ENCODE measurements at places on chromosomes 2 and 18.
A peak's percentile ranks its signal among the peaks of the same experiment; 100 is the strongest.

DNA sequence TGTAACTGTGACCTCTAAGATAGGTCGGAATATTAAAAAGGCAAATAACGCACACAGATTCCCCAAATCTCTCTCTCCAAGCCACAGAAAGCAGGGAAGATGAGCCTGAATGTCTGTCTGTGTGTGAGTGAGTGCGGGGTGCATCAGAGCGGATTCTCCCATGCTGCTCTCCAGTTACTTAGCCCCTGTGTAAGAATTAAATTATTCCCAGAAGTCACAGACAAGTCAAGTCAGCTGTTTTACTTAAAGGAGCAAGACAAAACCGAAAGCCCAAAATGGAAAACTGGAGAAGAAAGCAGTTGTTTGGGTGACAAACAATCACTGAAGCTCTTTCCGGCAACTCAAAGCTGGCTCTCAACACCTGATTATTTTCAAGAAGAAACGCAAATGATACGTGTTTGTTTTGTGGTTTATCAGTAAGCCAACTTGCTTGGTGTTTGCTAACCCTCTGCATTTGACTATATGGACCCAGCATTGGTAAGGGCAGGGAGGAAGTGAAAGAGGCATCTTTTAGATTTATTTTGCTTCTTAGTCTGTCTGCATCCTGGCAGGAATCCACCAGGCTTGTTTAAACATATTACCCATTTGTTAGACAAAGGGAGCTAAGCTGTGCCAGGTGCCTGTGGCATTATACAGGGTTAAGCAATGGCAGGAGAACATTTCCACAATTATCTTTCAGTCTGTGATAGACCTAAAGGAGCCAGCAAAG lies 121.5 kb upstream of the CREB1 start:
- peak; percentile 68 for DNase-seq

GRCh38 chr2:122643725-122644329 lies 888.4 kb downstream of the TSN start:
- DNase-seq: peak; percentile 20

GRCh38 chr2:168685600-168686451 lies 116.6 kb upstream of the NOSTRIN start:
- no peak for DNase-seq

GRCh38 chr2:12821656-12822055 lies 104.9 kb downstream of the TRIB2 start:
- no peak for DNase-seq

DNA sequence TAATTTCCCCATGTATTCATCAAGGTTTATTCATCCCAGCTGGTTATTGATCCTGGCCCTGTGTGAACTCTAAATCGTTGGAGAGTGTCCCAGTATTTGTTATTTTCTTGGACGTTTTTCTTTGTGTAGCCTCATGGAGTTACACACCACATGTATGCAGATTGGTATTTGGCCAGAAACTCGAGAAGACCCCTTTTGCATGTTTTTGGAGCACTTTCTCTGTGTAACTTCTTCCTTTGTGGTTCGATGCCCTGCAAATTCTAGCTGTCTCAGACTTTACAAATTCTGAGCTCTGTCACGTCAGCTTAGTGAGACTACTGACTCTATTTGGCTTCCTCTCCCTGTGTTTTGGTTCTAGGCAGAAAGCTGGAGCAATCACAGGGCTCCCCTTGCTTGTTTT lies 198.7 kb downstream of the MCFD2 start:
- no peak for DNase-seq

DNA sequence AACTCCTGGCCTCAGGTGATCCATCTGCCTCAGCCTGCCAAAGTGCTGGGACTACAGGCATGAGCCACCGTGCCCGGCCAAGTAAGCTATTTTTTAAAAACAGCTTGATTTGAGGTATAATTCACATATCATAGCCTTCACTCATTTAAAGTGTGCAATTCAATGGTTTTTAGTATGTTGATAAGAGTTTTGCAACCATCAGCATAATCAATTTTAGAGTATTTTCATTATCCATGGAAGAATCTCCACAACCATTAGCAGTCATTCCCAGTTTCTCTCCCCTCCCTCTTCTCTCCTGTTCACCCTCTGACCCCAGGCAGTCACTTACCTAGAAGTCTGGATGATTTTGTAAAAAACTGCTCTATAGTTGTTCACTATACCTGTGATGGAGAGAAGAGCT lies 4.7 kb upstream of the LYG2 start:
- DNase-seq: no peak

DNA sequence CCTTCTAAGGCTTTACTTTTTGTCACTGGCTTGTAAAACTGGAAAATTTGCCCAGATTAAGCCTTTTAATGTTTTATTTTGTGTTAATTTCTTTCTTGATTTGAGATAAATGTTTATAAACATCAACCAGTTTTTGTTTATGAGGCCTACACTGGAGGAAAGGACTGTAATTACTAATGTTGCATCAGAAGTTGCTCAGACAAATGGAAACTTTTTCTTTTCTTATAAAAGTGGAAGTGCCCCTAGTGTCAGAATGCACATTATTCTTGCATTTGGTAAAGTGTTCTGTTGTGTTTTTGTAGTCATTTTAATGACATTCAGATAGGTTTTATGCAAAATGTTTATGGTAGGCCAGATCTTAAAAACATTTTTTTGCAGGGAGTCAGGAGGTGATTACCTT lies 25.3 kb downstream of the LCLAT1 start:
- no peak for DNase-seq

DNA sequence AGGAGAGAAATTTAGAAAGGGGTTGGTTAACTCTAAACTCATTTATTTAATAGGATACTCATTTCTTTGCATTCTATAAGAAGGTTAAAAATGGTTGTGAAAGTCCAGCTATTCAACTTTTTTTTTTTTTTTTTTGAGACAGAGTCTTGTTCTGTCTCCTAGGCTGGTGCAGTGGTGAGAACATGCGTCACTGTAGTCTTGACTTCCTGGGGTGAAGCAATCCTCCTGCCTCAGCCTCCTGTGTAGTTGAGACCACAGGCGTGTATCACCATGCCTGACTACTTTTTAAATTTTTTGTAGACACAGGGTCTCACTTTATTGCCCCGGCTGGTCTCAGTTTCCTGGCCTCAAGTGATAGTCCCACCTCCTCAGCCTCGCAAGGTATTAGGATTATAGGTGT lies 11.9 kb downstream of the ELP2 start:
- DNase-seq: no peak

- no peak for DNase-seq
These were observed 51.1 kb upstream of the DLX2 start for GRCh38 chr2:172153757-172154156.

All from M059J (cell line).